Aorta (tissue), 5 donors: ENCODE measurements at places on chromosomes 5 and 9.
A peak's percentile ranks its signal among the peaks of the same experiment; 100 is the strongest.

- no peaks in the 10 kb centered on the region for H3K36me3 ChIP-seq
- no peak overlapping the region for H3K27ac ChIP-seq
- H3K4me1 ChIP-seq, result no peaks in the 10 kb centered on the region
- peak overlapping the region; percentile 40 for H3K4me3 ChIP-seq
- no peak for DNase-seq
Measured at GRCh38 chr9:95516221-95516733, 494 bp downstream of the PTCH1 start.

GRCh38 chr5:54443270-54443669 is 12.2 kb upstream of the HSPB3 start:
- no peak for DNase-seq
- H3K4me1 ChIP-seq, result peaks cover 7% of the 10 kb centered on the region
- H3K27ac ChIP-seq, result no peak overlapping the region
- no peak overlapping the region for H3K4me3 ChIP-seq
- H3K36me3 ChIP-seq, result no peaks in the 10 kb centered on the region
- no peaks in the 10 kb centered on the region for H3K27me3 ChIP-seq

GRCh38 chr5:136037001-136037705 is 8.4 kb downstream of the TGFBI start:
- H3K36me3 ChIP-seq, result no peaks in the 10 kb centered on the region
- peak; percentile 70 for DNase-seq
- H3K4me1 ChIP-seq, result no peaks in the 10 kb centered on the region
- H3K4me3 ChIP-seq, result no peak overlapping the region
- no peaks in the 10 kb centered on the region for H3K27me3 ChIP-seq

DNA sequence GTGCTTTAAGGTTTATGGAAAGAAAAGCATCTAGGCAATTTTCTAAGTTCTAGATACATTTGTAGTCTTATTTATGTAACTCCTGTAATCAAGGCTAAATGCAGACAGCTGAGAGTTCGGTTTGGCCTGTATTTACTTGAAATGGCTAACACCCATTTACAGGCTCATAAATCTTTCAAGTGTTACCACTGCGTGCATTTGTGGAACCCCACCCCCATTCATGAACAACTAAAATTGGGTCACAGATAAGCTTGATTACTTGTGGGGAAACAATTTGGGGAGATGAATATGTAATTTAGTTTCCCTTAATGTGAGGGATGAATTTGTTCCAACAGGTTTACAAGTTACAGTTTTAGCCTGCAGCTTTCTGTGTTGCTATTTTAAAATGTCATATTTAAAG is 360.6 kb downstream of the ARRDC3 start:
- no peak overlapping the region for H3K4me3 ChIP-seq
- no peaks in the 10 kb centered on the region for H3K36me3 ChIP-seq
- H3K4me1 ChIP-seq, result no peaks in the 10 kb centered on the region
- no peaks in the 10 kb centered on the region for H3K27me3 ChIP-seq
- DNase-seq, result no peak

- H3K4me3 ChIP-seq, result no peak overlapping the region
- H3K27me3 ChIP-seq, result no peaks in the 10 kb centered on the region
- no peaks in the 10 kb centered on the region for H3K36me3 ChIP-seq
- H3K4me1 ChIP-seq, result no peaks in the 10 kb centered on the region
- no peak overlapping the region for H3K27ac ChIP-seq
Measured at GRCh38 chr9:82367016-82367415, 378.4 kb downstream of the SPATA31D1 start.

DNA sequence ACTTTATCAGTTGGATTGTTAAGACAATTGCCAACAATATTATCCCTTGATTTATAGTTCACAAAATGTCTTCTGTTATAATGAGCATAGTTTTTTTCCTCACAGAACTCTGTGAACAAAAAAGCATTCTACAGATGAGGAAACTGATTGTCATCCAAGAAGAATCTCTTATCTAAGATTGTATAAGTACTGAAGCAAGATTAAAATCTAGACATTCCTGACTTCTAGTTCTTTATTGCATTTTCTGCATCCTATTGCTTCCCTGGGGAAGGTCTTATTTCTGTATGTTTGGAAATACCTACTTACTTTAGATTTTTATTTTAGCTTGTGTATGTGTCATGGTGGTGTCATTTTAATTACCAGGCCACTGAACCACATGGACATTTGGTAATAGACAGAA is 884.9 kb upstream of the WWC1 start:
- H3K27ac ChIP-seq, result no peak overlapping the region
- no peak overlapping the region for H3K4me3 ChIP-seq
- DNase-seq, result no peak
- no peaks in the 10 kb centered on the region for H3K4me1 ChIP-seq
- no peaks in the 10 kb centered on the region for H3K27me3 ChIP-seq

- H3K4me3 ChIP-seq, result no peak overlapping the region
- H3K27ac ChIP-seq, result no peak overlapping the region
- peaks cover 2% of the 10 kb centered on the region for H3K4me1 ChIP-seq
- no peaks in the 10 kb centered on the region for H3K27me3 ChIP-seq
- no peak for DNase-seq
Measured at GRCh38 chr5:154782812-154783592, 27.8 kb downstream of the LARP1 start.

- no peaks in the 10 kb centered on the region for H3K36me3 ChIP-seq
- no peaks in the 10 kb centered on the region for H3K4me1 ChIP-seq
- DNase-seq, result no peak
- H3K27ac ChIP-seq, result no peak overlapping the region
Measured at GRCh38 chr5:80116465-80116864, 81.3 kb downstream of the THBS4 start.

DNA sequence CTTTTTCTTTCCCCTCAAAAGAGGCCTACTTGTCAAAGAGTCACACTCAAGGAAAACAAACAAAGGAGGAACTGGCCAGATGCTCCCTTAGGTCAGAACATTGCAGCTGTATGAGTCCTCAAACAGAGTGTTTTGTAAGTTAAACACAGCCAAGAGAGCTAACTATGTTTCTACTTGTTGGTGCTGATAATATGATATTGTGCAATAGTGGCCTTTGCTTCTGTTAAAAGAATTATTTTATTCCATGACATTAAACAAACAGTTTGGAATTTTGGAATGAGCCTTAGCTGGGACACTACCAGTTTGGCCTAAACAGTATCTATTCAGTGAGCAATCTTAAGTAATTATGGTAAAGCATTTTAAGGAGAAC is 56.0 kb upstream of the TPD52L3 start:
- no peak overlapping the region for H3K4me3 ChIP-seq
- no peaks in the 10 kb centered on the region for H3K27me3 ChIP-seq
- H3K27ac ChIP-seq, result no peak overlapping the region

GRCh38 chr5:68303754-68304420 is 88.3 kb downstream of the PIK3R1 start:
- no peaks in the 10 kb centered on the region for H3K36me3 ChIP-seq
- H3K27me3 ChIP-seq, result no peaks in the 10 kb centered on the region
- H3K4me1 ChIP-seq, result peaks cover 1% of the 10 kb centered on the region
- no peak overlapping the region for H3K27ac ChIP-seq
- H3K4me3 ChIP-seq, result no peak overlapping the region
- DNase-seq, result no peak

DNA sequence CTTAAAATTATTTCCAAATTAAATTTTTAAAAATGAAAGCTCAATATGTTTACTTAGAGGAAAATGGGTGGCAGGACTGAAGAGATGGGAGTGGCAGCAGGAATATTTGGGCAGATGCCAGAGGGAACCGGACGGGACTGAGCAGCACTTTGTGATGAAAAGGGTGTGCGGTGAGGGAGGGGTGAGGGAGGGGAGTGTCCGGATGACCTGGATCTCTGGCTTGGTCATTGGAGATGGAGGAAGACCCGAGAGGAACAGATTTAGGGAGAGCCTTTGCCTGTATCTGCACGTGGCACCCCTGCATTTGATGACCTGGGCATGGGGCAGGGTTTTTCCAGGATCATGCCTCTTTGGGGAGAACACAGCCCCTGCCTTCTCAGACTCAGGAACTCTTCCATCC is 201.1 kb upstream of the MVB12B start:
- no peaks in the 10 kb centered on the region for H3K4me1 ChIP-seq
- no peaks in the 10 kb centered on the region for H3K36me3 ChIP-seq
- no peak overlapping the region for H3K4me3 ChIP-seq
- no peaks in the 10 kb centered on the region for H3K27me3 ChIP-seq
- DNase-seq, result no peak

DNA sequence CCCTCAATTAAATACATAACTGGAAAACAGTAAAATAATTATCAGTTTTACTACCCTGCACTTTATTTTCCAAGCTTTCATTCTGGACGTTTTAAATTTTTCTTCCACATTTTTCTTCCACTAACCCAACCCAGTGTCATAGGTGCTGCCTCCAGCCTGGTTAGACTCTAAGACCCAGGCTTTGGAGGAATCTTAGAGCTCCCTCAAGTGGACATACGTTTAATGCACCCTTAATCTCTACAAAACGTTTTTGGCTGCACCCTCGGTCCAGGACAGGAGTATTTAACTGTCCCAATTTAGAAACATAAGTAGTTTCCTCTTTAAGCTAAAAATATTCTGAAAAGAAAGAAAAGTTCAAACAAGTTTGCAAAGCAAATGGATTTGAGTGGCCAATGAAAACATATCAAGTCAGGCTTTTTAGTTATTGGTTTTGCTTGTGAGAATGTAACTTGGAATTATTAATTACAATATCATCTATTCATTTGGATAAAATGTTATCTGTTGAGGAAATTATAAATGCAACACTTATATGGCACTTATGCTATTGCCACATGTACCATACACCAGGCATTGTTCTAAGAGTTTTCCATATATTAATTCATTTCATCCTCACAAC is 38.9 kb downstream of the CDH6 start:
- no peak overlapping the region for H3K4me3 ChIP-seq
- H3K36me3 ChIP-seq, result no peaks in the 10 kb centered on the region
- no peaks in the 10 kb centered on the region for H3K4me1 ChIP-seq
- H3K27ac ChIP-seq, result no peak overlapping the region
- no peaks in the 10 kb centered on the region for H3K27me3 ChIP-seq

DNA sequence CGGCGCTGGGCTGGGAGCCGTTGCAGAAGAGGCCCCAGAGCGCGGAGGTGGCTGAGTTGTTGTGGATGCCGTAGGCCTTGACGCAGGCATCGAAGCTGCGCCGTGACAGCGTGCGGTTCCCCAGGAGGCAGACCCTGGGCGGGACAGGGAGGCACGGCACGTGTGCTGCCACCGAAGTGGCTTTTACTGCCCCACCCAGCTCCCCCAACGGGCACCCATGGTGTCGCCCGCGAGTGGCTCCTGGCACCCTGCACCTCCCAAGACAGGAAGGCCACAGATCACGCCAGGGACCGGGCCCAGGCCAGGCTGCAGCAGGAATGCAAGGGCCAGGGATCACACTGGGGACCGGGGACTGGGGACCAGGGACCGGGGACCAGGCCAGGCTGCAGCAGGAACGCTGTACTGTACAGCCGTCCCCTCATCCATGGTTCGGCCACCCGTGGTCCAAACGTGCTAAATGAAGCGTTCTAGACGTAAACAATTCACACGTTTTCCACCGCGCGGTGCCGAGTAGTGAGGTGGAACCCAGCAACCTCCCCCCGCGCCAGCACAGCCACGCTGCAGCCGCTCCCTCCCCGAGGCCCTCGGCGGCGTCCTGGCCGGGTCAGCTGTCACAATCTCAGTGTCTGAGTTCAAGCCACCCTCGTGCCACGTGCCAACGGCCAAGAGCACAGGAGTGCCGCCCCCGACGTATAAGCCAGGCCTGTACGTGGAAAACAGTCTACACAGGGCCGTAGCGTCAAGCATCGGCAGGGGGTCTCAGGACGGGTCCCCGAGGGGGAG is 27.8 kb downstream of the SLC12A7 start:
- H3K4me3 ChIP-seq, result no peak overlapping the region
- H3K36me3 ChIP-seq, result no peaks in the 10 kb centered on the region
- H3K27me3 ChIP-seq, result no peaks in the 10 kb centered on the region
- no peak overlapping the region for H3K27ac ChIP-seq
- no peak for DNase-seq

DNA sequence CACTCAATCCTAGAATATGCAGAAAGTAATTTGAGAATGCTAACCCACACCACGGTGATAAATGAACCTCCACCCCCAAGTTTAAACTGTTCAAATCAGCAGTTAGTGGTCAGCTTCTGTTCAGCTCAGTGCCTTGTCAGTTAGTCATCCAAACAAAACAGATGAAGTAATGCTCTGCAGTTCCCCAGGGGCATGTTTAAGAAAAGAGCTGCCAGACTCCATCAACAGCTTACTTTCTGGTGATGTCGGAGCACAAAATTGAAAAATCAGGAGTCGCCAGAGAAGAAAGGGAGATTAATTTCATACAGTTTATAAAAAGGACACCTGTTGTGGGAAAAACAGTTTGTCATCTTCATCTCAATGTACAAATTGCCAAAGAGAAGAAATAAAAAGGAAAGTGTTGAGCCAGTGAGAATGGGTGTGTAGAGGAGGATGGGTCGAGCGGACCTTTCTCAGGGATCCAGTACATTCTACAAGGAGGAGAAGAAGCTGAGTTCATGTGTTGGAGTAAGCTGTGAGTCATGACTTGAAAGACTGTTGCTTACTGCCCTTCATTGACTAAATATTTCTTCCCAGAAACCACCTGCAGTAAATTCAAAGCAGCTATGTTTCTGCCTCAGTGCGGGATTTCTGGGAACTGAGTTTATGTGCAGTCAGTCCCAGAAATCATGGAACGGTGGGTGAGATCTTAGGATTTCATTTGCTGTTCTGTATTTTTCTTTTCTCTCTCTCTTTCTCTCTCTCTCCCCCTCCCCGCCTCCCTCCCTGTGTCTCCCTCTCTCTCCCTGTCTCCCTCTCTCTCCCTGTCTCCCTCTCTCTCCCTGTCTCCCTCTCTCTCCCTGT is 13.7 kb downstream of the TRIO start:
- H3K27me3 ChIP-seq, result no peaks in the 10 kb centered on the region
- H3K27ac ChIP-seq, result no peak overlapping the region
- H3K4me3 ChIP-seq, result peak overlapping the region; percentile 70
- no peaks in the 10 kb centered on the region for H3K36me3 ChIP-seq
- DNase-seq, result no peak
- no peaks in the 10 kb centered on the region for H3K4me1 ChIP-seq

GRCh38 chr5:136075466-136075891 is 46.7 kb downstream of the TGFBI start:
- H3K4me3 ChIP-seq, result no peak overlapping the region
- no peak overlapping the region for H3K27ac ChIP-seq
- no peaks in the 10 kb centered on the region for H3K4me1 ChIP-seq
- no peaks in the 10 kb centered on the region for H3K27me3 ChIP-seq
- no peak for DNase-seq

DNA sequence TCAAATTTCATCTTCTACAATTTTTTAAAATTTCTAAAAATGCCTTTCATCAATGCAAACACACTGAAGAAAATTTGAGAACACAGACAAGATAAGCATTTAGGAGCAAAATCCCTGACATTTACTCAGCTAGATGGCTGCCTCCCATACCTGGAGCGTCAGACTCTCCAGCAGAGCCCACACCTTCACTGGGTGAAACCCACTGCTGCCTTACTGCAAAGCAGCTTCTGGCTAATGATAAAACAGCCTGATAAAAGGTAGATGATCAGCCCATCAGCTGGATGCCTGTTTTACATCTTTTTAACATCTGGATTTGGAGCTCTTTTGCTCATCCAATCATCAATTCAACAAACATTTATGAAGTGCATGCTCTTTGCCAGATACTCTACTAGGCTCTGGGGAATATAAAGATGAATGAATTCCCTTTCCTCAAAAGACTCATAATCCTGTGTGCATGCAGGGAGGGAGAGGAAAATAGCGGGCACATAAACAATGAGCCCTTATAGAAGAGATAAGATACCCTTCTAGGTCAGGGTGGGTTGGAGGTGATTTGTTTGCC is 271.2 kb downstream of the SAXO1 start:
- no peaks in the 10 kb centered on the region for H3K27me3 ChIP-seq
- H3K27ac ChIP-seq, result no peak overlapping the region
- DNase-seq, result no peak
- H3K4me1 ChIP-seq, result no peaks in the 10 kb centered on the region
- no peak overlapping the region for H3K4me3 ChIP-seq
